ENCODE measurements at places on chromosomes 1 and 21.

- DNase-seq: no peak
Measured at GRCh38 chr1:214510477-214510876, 40.9 kb downstream of the PTPN14 start.

GRCh38 chr1:200184196-200184595 is 156.7 kb downstream of the NR5A2 start:
- DNase-seq: no peak

- DNase-seq: no peak
Measured at GRCh38 chr1:16260814-16261213, 23.8 kb upstream of the CPLANE2 start.

GRCh38 chr1:161676958-161677689 is 14.2 kb downstream of the FCGR2B start:
- no peak for DNase-seq

DNA sequence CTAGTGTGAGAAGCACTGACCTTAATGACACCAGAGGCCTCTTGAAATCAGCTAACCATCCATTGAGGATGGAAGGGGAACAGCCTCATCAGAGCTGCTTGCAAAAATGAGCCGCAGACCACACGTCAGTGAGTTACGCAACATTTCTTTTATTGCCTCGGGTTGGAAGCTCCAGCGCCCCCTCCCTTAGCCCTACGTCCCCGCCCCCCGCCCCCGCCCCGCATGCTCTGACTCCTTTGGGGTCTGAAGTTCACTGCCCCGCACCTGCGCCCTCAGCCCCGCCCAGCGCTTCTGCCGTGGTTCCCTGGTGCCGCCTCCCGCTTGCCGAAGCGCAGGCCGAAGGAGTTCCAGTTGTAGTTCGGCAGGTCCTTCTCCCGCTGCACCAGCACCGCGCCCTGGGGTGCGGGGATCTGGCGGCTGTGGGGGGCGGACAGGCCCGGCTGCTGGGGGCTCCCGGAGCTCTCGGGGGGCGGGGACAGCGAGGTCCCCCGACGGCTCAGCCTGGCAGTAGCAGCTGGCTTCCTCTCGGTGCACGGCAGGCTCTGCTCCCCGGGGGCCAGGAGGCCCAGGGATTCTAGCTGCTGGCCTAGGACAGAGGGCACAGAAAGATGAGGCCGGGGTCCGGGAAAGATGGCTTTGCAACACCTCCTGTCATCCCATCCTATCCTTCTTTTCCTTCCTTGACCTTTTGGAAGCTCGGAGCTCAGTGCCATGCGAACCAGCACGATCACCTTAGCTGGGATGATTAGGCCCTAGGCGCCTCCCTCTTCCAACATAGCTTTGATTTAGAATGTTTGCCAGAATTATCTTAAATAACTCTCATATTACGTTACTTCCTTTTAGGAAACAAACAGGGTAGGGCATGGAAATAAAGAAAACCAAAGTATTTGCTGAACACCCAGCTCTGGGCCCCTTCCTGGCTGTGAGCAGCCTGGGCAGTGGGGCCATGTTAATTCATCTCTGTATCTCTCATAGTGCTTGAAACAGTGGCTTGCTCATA is 5.8 kb downstream of the KISS1 start:
- no peak for DNase-seq

GRCh38 chr1:83017276-83017675 is 981.7 kb downstream of the TTLL7 start:
- no peak for DNase-seq

GRCh38 chr1:33615546-33615945 is 143.1 kb downstream of the ZSCAN20 start:
- no peak for DNase-seq

- DNase-seq: no peak
Measured at GRCh38 chr1:25805863-25806225, 5.9 kb downstream of the SELENON start.

GRCh38 chr1:150362721-150363425 is 1.1 kb upstream of the RPRD2 start:
- DNase-seq: no peak

GRCh38 chr1:17610713-17611112 is 71.2 kb downstream of the ARHGEF10L start:
- no peak for DNase-seq

GRCh38 chr1:109322974-109323373 is 16.2 kb upstream of the MYBPHL start:
- no peak for DNase-seq

GRCh38 chr1:5826601-5827000 is 165.6 kb downstream of the NPHP4 start:
- DNase-seq: no peak

DNA sequence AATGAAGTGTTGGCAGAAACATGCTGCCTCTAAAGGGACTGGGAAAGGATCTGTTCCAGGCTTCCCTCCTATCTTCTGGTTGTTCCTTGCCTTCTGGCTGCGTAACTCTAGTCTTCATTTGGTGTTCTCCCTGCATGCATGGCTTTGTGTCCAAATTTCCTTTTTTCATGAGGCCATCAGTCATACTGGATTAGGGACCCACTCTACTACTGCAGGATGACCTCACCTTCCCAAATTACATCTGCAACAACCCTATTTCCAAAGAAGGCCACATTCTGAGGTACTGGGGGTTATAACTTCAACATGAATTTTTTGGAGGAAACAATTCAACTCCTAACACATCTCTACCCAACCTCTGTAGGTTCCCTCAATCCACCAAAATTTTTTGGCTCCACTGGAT is 26.3 kb downstream of the MR1 start:
- no peak for DNase-seq

DNA sequence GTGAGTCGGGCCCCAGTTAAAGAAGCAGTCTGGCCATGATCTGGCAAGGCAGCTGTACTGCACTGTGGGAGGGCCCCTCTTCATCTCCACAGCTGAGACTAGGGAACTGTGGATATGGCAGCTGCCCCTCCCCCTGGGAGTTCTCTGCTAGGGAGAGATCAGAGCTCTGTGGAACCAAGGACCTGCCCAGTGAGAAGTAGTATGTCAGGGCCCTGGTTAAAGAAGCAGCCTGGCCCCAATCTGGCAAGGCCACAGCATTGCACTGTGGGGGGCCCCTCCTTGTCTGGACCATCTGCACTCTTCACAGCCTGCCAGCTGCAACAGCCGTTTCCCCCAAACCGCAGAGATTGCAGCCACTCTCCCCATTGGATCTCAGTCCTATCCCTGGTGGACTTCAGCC is 208.5 kb downstream of the DNAH14 start:
- DNase-seq: no peak

- no peak for DNase-seq
Measured at GRCh38 chr1:6331543-6332273, 61.9 kb downstream of the ACOT7 start.

Data from type B pancreatic cell (in vitro differentiated cells).